ENCODE measurements at places on chromosomes 5 and 9.

DNA sequence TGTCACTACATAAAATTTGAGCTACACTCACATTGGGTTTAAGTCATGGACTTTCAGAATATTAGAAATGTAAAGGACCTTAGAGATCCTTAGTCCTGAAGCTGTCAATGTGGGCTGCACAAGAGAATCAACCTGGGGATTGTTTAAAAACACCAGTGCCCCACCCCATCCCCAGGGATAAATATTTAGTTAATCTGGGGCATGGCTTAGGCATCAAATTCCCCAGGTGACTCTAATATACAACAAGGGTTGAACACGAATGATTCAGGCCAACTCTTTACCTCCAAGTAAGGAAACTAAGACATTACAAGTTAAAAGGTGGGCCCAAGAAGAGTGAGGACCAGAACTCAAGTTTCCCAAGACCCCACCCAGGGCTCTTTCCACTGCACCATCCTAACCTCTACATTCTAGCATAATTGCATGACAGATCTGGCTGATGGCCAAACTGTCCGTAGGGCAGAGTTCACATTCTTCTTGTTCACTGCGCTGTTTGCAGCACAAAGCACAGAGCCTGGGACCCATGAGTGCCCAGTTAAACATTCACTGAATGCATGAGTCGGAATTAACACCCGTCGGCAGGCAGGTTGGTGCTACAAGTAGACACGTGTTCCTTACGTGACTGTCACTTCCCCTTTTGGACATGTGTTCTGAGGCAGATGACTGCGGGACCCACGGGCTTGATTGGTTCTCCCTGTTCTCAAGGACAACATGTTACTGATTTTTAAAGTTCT, 25.2 kb downstream of the CYFIP2 start:
- DNase-seq: no peak

DNA sequence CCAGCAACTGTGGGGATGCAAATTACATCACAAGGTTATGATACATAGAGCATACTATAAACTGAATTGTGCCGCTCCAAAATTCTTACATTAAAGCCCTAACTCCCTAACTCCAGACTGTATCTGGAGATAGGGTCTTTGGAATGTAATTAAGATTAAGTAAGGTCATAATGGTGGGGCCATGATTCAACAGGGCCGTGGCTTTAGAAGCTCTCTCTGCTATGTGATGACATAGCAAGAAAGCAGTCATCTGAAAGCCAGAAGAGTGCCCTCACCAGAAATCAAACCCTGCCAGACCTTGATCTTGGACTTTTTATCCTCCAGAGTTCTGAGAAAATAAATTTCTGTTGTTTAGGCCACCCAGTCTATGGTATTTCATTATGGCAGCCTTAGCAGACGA, 123.9 kb downstream of the FBXL17 start:
- no peak for DNase-seq

DNA sequence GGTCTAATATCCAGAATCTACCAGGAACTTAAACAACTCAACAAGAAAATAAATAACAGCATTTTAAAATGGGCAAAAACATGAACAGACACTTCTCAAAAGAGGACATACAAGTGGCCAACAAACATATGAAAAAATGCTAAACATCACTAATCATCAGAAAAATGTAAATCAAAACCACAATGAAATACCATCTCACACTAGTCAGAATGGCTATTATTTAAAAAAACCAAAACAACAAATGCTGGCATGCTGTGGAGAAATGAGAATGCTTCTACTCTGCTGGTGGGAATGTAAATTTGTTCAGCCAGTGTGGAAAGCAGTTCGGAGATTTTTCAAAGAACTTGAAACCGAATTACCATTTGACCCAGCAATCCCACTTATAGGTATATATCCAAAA, 63.1 kb downstream of the ADAMTS6 start:
- no peak for DNase-seq

DNA sequence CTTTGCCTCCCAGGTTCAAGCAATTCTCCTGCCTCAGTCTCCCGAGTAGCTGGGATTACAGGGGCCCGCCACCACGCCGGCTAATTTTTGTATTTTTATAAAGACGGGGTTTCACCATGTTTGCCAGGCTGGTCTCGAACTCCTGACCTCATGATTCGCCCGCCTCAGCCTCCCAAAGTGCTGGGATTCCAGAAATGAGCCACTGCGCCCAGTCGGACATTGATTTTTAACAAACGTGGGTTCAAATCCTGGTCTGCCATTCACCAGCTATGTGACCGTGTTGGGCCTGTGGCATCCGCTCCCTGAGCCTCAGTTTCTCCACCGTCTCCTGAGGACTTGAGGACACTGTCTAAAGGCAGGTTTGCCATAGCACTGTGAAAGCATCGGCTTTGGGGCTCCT, 41.8 kb upstream of the NEK6 start:
- no peak for DNase-seq

- no peak for DNase-seq
These were observed 11.7 kb downstream of the MAP3K1 start for GRCh38 chr5:56827049-56827448.

- DNase-seq: no peak
These were observed 39.3 kb downstream of the CEP72 start for GRCh38 chr5:651296-652022.

GRCh38 chr5:102789469-102789868, 34.4 kb downstream of the PAM start:
- DNase-seq: no peak

DNA sequence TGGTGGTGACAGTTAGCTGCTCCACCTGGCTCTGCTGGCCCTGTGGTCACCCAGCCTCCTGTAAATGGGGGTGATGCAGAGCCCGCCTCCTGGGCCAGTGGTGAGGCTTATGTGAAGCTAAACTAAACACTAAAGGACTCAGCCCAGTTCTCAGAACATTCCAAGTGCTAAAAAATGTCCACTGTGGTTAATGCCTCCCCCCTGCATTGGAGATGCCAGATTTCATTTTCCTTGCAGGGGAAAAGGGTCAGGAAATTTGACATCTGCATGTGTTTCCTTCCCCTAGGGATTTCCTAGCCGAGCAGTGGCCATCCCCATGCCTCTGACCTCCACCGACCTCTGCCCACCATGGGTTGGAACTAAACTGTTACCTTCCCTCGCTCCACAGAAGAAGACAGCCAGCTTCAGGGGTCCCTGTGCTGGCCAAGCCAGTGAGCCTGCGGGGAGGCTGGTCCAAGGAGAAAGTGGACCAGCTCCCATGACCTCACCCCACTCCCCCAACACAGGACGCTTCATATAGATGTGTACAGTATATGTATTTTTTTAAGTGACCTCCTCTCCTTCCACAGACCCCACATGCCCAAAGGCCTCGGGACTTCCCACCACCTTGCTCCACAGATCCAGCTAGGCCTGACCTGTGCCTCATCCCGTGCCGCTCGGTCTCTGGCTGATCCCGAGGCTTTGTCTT, 13.0 kb downstream of the CD74 start:
- DNase-seq: no peak

DNA sequence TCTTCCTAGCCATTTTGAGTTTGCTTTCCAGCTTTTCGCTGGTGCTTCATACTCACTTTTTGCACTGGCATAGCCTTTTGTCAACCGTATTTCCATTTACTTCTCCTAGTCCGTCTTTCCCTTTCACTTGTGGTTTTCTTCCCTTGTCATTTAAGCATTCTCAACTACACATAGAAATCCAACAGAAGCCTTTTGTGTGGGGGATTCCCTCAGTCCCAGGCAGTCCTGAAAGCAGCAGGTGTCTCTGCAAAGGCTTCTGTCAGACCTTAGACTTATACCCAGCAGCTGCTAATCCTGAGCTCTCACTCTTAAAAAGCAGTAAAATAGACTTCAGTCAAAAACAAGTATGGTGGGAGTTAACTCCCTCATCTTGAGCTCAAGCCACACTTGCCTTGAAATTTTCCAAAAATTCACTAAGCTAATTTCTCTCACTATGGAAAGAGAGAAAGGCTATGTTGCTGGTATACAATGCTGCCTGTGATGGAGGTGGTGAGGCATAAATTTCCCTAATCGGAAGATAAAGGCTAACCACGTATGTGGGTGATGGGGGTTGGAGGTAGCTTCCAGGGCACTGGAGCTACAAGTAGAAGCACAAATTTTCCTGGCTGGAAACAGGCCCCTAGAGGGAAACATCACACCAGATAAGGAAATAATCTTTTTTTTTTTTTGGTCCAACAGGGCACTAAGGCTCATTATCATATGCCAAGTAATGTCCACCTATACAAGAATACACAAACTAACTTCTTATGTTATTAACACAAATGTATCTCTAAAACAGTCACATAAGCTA, 34.8 kb upstream of the IFNK start:
- no peak for DNase-seq

DNA sequence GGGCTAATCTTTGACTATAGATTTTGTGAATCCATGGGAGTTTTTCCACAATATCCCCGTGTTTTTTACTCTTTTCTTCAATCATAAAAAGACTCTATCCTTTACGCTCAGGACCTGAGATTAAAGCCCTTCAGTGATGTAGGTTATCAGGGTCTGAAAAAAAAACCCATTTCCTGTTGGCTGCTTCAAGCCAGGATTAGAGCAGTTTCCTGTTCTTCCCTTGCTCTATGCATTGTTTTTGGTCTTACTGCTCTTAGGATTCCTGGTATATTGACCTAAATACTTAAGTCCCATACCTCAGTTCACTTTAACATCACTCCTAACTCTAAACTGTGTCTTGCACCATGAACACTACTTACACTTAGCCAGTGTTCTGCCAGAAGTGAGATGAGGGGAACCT, 319.3 kb upstream of the CHD1 start:
- no peak for DNase-seq

DNA sequence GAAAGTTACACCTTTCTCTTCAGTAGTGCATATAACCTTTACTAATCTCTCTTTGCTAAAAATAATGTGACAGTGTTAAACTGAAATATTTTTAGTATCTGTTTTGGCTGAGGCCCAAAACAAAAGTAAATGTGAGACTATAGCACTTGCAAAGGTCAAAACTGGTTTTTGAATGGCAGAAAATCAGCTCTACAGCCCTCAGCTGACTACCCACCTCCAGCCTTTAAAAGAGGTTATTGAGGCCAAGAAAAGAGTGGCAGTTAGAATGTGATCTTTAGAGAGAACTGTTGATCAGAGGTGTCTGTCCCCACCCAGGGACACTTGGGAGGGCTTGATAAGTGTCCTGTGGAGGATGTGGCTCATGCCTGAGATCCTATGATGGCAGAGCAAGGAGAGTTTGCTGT, 30.9 kb downstream of the PRKACG start:
- DNase-seq: no peak

DNA sequence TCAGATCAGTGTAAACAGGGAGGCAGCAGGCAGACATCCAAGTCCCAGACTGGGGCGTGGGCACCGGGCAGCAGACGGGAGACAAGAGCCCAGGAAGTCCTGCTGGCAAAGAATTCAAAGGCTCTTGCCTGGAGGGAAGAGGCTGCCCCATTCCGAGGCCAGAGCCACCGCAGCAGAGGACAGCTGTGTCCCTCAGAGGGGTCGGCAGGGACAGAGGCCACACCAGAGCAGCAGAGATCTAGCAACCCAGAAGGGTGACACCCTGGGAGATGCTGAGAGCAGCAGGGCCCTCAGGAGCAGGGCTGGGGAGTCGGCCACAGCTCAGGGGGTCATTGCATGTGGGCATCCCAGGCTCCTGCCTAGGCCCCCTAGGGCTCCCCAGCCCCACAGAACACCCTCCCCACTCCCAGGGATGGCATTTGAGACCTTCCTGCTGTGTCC, 29.1 kb downstream of the ADAMTS2 start:
- DNase-seq: no peak

DNA sequence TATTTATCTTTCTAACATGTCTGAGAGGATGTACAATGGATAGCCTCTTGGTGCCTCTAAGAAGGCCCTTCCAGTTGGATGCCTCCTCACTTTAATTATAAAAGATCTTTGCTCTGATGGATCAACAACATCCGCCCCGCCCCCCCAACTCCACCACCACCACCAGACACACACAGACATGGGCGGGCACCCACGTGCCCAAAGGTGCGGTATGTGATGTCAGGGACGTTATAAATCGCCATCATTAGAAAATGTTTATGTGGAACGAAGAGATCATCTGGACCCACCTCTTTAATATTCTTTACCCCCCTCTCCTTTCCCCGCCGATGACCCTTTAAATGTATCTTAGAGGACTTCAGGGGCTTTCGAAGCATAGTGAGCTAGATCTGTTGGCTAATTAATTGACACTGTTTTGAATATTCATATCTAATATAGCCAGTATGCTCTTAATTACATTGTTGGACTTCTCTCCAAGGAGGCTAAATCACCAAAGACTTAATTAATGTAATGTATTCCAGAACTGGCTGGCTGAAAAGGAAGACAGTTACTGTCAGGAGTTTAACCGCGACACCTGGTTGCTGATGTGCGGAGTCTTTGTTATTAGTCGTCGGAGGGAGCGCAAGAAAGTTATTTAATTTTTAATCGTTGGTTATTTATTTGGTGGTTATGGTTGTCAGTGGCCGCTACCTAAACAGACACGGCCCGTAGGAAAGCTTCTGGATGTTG, 6.1 kb upstream of the FOXB2 start:
- no peak for DNase-seq

DNA sequence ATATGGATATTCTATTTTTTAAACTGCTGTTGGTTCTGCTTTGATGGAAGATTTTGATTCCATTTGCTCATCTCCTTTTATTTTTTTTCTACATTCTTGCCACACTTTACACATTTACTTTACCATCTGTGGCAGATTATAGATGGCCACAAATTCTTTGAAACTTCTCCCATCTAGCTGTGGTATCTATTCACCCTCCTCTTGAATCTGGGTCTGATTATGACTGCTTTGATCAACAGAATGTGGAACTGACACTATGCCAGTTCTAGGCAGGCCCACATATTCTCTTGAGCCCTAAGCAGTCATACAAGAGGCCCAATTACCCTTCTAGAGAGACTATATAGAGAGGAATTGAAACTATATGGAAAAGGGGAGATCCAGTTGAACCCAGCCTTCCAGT, 439.0 kb upstream of the PTGER4 start:
- DNase-seq: no peak

- peak; percentile 18 for DNase-seq
These were observed 23.6 kb downstream of the PCDHGC5 start for GRCh38 chr5:141512390-141512910.

DNA sequence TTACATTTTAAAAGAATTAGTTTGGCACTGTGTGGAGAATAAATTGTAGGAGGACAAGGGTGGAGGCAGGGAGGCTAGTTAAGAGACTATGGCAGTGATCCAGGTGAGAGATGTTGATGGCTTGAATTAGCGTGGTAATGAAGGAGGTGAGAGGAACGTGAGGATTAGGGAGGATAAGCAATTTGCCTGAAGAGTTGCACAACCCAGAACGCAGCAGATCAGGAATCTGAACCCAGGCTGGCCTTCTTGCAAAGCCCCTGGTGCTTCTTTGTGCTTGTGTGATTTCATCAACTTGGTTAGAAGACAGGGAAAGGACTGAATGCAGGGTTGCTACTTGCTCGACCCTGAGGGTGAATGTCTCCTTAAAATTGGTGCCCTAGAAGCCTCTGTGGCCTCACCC, 6.9 kb upstream of the SCAMP1 start:
- DNase-seq: no peak

DNA sequence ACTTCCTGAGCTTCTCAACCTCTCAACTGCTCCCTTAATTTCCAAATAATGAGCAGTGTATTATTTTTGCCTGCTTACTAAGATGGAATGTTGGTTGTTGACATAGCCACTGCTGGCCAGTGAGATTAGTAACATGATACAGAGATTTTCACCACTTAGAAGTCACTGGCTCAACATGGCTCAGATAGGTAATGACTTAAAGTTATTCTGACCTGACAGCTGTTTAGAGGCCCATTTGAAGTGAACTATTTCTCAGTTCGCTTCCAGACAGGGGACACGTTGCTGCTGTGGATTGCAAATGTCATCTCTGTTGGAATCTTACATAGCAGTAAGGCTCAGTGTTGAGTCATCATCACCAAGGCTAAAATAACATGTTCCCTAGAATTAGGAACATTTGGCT, 490.2 kb downstream of the TLE4 start:
- no peak for DNase-seq

- no peak for DNase-seq
These were observed 9.2 kb upstream of the AGPAT2 start for GRCh38 chr9:136696502-136696901.

All from activated gamma-delta T cell (primary cell).